ENCODE measurements at places on chromosomes 4 and X. TPM values are rescaled to one million over a fixed set of nuclear protein-coding genes. Genes with fewer than 3 reads are reported as not detected.

- DNase-seq, result no peak
These were observed 5.8 kb downstream of the SSR4 start for GRCh38 chrX:153800177-153800722.

DNA sequence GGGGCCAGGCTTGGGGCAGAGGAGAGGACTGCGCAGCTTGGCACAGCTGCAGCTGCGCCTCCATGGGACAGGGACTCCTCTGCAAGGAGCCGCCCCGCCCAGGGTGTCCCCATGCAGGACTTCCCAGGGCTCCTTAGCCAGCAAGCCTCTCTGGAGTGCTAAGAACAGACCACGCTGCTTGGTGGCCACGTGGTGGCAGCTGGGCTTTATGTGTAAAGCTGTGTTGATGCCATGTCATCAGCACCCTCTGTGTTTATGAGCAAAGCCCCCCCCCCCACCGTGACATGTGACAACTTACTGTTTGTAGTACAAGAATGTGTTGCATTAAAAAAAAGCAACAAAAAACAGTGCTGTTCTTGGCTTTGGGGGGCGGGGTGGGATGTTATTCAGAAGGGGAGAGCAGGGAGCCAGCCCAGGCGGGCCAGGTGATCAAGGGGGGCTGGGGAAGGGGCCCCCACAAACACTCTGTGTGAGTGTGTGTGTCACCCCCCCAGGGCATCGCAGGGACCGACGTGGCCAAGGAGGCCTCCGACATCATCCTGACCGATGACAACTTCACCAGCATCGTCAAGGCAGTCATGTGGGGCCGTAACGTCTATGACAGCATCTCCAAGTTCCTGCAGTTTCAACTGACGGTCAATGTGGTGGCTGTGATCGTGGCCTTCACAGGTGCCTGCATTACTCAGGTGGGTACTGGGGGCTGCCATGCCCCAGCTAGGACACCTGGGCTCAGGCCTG is 40.3 kb downstream of the ATP2B3 start:
- DNase-seq, result no peak

- DNase-seq, result peak; percentile 61
These were observed 49.0 kb upstream of the ZNF157 start for GRCh38 chrX:47321386-47321785.

ZNF41 gene
- total RNA-seq, result 5.7 TPM

DNA sequence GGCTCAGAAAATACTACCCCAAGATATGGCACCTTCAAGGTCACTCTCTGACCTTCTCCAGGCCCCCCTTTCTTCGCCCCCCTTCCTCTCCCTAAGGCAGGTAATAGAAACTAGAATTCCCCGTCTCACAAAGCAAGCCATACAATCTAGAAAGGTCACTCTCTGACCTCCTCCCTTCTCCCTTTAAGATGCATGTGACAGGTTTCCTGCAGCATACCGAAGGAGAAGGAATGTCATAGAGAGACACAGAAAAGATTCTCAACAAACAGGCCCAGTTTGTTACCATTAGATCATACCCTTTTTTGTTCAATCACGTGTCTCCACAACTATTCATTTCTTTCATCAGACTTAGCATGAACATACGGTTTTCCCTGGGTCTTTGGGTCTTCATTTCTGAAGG is 51.2 kb upstream of the RBMXL3 start:
- DNase-seq, result no peak

PABPC5 gene
- total RNA-seq, result 1.5 TPM

DNA sequence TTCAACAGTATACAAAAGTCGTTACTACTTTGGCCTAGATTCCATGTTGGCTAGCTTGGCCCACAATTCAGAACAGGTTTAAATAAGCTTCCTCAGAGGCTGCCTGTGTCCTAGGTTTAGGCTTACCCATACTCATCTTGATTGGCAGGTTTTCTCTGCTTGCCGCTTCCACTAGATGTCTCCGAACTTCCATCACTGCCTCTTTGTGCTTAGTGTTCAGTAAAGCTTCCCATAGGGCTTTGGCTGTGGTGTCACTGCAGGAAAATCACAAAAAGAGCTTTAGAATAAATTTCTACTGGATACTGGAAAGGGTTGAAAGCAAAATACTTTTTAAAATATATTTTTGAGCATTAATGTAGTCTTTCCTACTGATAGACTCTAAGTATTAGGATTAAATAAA is 52.4 kb downstream of the SCFD2 start:
- peak; percentile 5 for DNase-seq

DNA sequence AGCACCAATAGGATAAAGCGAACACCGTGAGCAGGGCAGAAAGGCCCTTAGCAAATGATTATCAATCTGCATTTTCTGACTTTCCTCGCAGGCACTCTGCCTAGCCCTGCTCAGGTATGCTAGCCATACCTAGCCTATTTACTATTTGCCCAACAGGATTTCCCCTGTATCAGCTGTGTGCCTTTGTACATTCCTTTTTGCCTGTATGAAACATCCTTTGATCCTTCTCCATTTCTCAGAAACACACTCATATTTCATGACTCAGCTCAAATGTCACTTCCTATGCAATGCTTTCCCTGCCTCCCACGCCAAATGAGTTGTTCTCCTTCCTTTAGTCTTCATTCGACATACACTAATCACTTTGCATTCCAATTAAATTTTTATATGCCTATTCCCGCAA is 37.2 kb downstream of the PCDH7 start:
- DNase-seq, result no peak

GRCh38 chr4:155526452-155527169 is 140.0 kb upstream of the GUCY1A1 start:
- no peak for DNase-seq

DNA sequence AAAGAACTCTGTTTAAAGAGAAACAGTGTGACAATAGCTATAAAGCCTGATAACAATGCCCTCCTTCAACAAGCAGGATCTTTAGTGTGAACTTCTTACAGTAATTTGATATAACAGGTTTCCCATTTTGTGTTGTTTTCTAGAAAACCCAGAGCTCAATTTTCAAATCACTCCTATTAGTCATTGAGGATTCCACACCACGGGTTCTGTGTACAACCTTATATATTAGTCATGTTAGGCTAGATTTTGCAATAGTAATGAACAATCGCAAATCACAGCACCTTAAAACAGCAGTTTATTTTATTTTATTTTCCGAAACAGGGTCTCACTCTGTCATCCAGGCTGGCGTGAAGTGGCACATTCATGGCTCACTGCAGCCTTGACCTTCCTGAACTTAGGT is 1020.9 kb upstream of the INTU start:
- DNase-seq, result no peak

GRCh38 chr4:76276813-76277212 is 25.3 kb downstream of the FAM47E start:
- no peak for DNase-seq

- no peak for DNase-seq
These were observed 20.7 kb downstream of the FRMPD3 start for GRCh38 chrX:107470198-107470597.

- DNase-seq, result peak; percentile 26
These were observed 78.7 kb upstream of the DCLK2 start for GRCh38 chr4:149999485-150000074.

- DNase-seq, result no peak
These were observed 30.4 kb downstream of the ADH7 start for GRCh38 chr4:99404595-99405287.

MCTS1 gene
- total RNA-seq, result 34.7 TPM

DNA sequence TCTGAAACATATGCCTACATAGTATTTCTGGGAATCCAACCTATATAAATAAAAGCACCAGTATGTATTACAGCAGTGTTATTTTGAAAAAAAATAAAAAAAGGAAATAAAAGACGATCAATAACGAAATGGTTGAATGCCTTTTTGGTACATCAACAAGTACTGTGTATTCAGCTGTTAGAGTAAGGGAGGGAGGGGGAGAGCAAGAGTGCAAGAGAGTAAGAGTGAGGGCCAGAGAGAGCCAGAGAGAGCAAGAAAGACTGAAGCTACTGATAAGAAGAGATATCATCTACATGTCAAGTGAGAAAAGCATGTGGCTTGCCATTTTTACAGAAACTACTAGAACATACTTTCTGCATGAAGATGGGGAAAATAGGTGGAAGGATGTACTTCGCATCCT is 1.8 kb downstream of the SPIN4 start:
- DNase-seq, result no peak
